Astrocyte (in vitro differentiated cells and primary cell): ENCODE measurements at places on chromosomes 3 and 15. TPM values are rescaled to one million over a fixed set of nuclear protein-coding genes. Genes with fewer than 3 reads are reported as not detected.

DNA sequence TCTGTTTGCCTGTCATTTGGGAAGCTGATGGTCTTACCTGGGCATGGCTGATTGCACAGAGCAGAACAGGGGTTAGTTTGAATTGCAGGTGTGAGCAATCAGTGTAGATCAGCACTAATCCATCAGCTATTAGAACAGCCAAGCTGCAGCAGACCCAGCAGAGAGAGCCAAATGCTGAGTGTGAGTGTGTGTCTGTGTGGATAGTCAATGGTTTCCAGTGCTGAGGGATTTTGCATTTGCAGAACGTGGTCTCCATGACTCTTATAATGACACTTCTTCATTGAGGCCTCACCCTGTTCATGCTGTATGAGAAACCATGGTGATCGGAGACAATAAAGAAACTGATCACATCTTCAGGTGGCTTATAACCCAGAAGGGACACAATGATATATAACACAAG is 312.1 kb downstream of the SOX2 start:
- no peak for DNase-seq

- no peak for DNase-seq
Measured at GRCh38 chr3:72247126-72247525, 462.2 kb upstream of the PROK2 start.

DNA sequence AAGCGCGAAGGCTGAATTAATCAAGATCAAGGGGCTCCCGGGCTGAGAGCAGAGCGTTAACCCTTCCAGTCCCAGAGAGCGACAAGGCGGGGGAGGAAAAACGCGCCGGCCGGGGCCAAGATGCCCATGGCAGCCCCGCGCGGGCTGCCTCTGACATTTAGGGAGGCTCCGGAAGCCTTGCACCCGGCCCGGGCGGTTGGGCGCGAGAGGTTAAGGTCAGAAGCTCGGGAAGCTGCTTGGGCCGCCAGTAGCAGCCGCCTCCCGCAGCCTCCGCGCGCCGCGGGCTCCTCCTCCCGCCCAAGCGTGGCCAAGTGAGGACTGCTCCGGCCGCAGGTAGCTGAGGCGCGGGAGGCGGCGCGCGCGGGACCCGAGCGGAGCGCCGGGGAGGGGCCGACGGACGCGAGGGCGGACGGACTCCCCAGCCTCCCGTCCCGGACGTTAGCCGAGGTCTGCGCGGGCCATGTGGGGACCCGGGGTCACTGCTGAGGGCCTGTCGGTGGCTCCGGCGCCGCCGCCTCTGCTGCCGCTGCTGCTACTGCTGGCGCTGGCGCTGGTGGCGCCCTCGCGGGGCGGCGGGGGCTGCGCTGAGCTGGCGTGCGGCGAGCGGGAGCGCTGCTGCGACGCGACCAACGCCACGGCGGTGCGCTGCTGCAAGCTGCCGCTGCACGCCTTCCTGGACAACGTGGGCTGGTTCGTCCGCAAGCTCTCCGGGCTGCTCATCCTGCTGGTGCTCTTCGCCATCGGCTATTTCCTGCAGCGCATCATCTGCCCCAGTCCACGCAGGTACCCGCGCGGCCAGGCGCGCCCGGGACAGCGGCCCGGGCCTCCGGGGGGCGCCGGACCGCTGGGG is at the start of gene C3orf80:
TSS of gene C3orf80 (plus strand) at position 247 of the 850 bp plus-strand sequence. CDS start at position 461, 214 bp downstream.
- DNase-seq, result peak; percentile 38

GRCh38 chr3:143525408-143525807 is 322.9 kb downstream of the SLC9A9 start:
- DNase-seq, result no peak

DNA sequence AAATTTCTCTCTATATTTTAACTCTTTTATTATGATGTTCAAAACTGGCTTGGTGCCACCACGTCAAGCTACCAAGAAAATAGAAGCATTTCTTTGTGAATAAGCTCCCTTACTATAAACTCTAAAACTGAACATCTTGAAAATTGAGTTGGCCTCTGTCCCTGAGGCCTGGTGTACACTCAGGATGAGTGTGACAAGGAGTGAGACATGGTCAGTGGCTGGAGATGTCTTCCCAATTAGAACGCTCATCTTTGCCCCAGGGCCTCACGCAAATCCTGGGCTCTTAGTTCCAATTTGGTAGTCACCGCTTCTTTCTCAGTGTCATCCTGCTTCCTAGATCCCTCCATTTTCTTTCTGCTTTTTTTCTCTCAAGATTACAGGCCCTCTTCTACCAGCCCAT is 26.2 kb downstream of the SLC2A2 start:
- no peak for DNase-seq

SEMA3B gene
- 4.9 and 5.9 TPM in 2 replicates for total RNA-seq

DNA sequence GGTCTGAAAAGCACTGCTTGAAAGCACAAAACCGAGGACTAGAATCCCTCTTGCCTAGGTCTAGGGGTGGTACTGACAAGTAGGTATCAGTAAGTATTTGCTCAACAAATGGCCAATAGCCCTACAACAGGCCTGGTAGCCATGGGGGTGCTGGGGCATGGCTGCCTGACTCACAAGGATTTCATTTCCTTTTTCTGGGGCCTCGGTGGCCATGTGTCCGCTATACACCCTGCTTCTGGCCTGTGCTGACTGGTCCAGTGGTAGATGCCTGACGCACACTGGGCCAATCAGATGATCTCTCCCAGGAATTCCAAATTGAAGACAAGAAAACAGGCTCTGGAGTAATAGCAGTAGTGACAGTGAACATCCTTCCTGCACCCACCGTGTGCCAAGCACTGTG is 29.4 kb downstream of the MELTF start:
- no peak for DNase-seq

DNA sequence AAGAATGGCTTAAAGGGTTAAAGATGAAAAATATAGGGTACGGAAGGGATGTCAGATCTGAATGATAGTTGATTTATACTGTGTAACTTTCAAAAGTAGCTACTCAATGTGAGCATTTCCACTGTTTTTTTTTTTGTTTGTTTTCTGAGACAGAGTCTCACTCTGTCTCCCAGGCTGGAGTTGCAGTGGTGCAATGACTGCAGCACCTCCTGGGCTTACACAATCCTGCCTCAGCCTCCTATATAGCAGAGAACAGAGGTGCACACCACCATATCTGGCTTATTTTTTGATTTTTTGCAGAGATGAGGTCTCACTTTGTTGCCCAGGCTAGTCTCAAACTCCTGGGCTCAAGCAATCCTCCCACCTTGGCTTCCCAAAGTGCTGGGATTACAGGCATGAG is 9.9 kb upstream of the PXK start:
- DNase-seq, result no peak

STRIT1 gene
- not detected in 2 replicates for total RNA-seq

EAF2 gene
- total RNA-seq, result 1.7 and 1.8 TPM in 2 replicates

GRCh38 chr15:78372880-78373279 is 32.7 kb downstream of the CRABP1 start:
- DNase-seq, result no peak

GATA2 gene
- 0.58 and 1.7 TPM in 2 replicates for total RNA-seq

DNA sequence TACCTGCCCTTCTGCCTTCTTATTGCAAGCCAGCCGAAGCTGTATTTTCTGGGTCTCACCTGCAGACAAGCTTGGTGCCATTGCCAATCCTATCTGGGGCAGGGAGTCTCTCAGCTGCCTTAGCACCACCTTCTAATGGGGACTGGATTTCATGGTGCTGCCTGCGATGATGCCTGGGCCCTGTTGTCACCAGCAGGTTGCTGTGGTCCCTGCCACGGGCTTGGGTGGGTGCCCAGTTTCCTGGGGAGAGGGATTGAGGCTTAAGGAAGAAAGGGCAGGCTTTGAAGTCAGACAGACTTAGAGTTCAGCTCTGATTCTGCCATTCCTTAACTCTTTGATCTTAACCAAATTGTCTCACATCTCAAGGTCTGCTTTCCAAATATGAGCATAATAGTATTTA is 87.4 kb upstream of the CD96 start:
- no peak for DNase-seq

- no peak for DNase-seq
Measured at GRCh38 chr3:135117977-135118376, 322.9 kb downstream of the EPHB1 start.

DNA sequence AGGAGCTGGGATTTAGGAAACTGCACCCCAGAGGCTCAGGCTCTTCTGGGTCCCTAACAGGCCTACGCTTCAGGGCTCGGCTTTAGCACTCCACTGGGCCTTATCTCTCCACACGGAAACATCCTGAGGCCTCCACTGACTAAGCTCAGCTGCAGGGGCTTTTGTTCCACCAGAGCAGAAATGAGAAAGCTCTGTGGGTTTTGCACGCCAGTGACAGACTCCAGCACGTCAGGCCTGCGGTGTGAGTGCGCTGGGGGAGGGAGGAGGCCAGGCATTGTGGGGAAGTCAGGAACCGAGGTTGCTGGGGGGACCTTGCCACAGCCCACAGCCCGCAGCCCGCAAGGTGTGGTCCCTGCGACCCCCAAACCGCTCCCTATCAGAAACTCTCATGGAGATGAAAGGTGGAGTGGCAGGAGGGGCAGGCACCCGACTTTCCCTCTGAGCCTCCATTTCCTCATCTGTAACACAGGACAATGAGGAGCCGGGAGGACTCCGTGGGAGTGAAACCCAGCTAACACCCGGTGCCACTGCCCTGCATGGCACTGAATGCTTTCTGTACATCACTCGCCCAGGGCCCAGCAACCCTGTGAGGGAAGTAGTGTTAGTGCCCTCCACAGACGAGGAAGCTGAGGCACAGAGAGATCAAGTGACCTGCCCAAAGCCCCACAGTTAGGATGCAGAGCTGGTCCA is 106.5 kb downstream of the TPRA1 start:
- no peak for DNase-seq

DNA sequence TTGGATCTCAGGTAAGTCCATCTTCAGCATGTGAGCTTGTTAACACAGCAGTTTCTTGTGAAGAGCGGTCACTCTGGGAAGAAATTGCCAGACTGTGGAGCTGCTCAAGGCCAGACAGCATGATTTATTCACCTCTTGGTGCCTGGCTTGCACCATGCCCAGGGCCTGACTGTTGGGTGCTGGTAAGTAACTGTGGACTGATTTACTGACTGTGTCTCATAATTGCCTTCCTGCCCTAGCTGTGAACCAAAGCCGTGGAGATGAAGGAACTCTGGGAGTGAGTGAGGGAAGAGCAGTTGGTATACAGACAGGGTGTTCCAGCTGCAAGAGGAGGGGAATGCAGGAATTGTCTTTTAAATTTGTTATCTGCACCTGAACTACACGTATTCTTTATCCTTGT is 18.5 kb upstream of the WNT7A start:
- DNase-seq, result no peak

GRCh38 chr3:72485641-72486040 is 362.6 kb downstream of the SHQ1 start:
- peak; percentile 56 for DNase-seq

- DNase-seq, result no peak
Measured at GRCh38 chr3:196174652-196175051, 36.5 kb downstream of the ZDHHC19 start.

ALDH1L1 gene
- not detected in 2 replicates for total RNA-seq

ACKR2 gene
- total RNA-seq, result 1.7 and 2.1 TPM in 2 replicates

GRCh38 chr3:135930255-135930654 is 35.3 kb upstream of the PPP2R3A start:
- DNase-seq, result no peak

NTRK3 gene
- 12.9 and 14.5 TPM in 2 replicates for total RNA-seq

DNA sequence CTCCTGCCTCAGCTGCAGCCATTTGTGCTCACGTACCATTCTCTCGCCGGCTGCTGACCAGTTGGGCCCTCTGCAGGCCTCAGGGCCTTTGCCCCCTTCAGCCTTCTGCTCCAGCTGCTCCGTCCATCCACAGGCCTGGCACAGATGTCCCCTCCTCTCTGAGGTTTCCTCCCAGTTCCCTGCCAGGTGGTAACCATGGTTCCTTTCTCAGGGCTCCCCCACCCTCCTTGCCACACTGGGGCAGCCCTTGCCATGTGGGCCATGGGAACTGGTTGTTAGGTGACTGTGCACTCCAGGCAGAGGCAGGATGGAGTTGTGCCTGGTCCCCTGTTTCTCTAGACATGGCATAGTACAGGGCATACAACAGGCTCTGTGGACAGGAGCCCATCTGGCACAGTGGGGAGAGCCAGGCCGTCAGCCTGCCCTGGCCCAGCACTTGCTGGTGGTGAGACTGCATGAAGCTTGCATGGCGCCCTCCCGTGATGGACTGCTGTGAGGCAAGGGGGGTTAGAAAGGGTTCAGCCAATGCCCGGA is 148.9 kb downstream of the DNAJB8 start:
- DNase-seq, result no peak

SLITRK3 gene
- 0.07 TPM in 1 of 2 replicates, not detected in the other for total RNA-seq

GRCh38 chr3:29307295-29307694 is 26.4 kb downstream of the RBMS3 start:
- peak; percentile 46 for DNase-seq

GRCh38 chr3:107781253-107781652 is 258.5 kb downstream of the BBX start:
- no peak for DNase-seq

DNA sequence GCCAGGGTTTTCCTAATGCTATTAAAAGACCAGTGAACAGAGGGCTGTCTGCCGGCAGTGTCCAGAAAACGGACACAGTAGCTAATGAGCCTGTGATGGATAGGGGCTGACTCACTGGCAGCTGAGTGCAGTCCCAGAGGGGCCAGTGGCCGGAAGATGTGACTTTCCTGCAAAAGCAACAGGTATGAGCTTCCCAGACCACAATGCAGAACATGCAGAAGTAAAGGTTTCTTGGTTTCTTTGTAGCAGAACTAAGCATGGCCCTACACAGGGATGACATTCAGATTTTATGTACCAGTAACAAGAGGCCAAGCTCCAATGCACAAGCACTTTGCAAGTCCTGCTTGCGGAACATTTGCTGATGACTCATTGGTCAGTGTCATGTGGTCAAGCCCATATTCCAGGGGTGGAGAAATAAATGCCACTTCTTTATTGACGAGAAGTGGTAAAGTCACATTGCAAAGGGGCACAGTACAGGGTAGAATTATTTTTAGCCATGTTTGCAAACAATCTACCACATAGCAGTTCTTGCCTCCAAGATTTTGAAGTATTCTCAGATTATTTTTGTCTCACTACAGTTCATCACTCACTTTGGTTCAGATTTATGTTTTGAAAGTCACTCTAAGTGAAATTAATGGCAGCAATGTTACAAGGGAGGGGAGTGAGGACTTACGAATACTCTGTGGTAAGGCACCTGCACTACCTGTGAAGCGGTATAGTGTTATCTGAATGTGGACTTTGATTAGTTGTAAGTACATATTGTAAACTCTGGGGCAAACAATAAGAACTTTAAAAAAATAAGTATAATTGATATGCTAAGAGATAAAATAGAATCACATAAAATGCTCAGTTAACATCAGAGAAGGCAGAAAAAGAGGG is 263.3 kb downstream of the ABHD5 start:
- DNase-seq, result peak; percentile 49

- DNase-seq, result no peak
Measured at GRCh38 chr15:89413877-89414276, 79.3 kb upstream of the POLG start.

COMMD4 gene
- 61.0 and 64.1 TPM in 2 replicates for total RNA-seq

GRCh38 chr3:173257797-173258196 is 116.8 kb upstream of the SPATA16 start:
- DNase-seq, result no peak

DUT gene
- total RNA-seq, result 41.4 and 45.8 TPM in 2 replicates

- DNase-seq, result peak; percentile 42
Measured at GRCh38 chr3:108441071-108441507, 69.3 kb downstream of the MYH15 start.
